ENCODE measurements at places on chromosomes 4 and X.

DNA sequence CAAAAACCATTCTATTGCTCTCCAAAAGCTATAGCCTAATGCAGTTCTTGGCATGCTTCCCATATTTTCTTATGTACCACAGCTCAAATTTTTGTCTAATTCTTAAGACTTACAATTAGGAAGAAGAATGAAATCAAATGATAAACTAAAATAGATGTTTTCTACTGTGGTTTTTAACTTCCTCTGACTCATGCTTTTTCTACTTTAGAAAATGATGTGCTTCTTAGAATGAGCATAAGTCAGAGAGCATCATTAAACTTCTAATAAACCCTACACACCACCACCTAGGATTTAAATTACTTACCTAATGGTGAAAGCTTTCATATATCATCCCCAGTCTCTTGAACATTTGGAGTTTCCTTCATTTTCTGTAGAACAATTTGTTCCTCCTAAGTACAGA, 217.0 kb upstream of the NDST3 start:
- DNase-seq: no peak

DNA sequence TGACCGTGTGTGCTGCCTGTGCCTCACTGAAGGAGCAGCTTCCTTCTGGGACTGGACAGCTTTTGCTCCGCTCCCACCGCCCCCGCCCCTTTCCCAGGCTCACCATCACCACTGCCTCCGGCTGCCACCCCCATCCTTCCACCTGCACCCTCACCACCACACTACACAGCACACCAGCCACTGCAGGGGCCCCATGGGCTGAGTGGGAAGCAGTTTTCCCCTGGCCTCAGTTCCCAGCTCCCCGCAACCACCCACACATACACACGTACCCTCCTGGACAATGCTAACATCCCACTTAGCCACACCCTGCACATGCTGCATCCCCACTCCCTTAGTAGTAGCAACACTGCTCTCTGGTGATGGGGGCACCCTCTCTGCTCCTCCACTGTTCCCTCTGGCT, 29.6 kb upstream of the COX18 start:
- DNase-seq: no peak

DNA sequence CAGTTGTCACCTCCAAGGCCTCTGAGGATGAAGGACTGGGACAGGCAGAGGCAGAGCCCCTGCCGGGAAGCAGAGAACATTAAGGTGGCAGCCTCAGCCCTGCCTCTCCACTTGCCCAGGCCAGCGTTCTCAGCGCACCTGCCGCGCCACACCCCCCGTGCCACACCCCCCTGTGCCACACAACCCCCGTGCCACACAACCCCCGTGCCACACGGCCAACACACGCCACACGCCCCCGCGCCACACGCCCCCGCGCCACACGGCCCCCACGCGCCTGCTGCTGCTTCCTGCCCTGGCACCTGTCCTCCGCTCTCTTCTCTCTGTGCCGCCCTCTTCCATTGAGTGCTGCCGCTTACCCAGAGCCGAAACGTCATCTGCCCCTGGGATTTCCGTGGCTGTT, 58.0 kb upstream of the ZFP42 start:
- no peak for DNase-seq

GRCh38 chrX:94051926-94052325, 377.9 kb downstream of the FAM133A start:
- no peak for DNase-seq

DNA sequence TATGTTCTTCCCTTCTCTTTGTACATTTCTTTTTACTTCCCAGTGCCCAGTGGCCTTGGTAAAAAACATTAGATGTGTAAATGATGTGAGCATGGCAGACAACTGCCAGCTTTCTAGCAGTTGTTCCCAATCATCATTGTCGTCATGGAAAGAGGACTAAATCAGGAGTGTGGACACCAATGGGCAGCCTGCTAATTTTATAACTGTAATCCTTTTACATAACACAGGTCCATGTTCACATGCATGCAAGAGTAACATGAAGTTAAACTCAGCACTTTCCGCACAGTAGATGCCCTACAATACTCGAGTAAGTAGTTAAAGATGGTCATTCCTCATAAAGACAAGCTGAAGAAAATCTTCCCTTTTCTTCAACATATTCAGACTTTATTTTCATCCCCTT, 23.4 kb upstream of the G3BP2 start:
- DNase-seq: no peak

DNA sequence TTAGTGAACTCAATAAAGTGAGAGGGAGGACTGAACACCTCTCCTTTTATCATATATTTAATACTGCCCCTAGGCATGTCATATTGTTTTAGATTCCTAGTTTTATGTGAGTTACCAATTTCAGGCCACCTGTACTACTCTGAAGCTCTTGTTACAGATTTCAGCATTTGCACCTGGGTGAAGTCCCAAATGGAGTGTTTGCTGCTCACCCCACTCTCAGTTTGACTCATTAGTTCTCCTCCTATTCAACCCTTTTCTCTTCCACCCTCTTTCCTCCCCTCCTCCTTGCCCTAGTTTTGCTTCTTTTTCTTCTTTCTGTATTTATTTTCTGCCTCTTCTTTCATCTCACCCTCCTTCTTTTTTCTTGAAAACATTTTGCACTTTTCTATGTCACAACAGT, 1852.2 kb upstream of the IGFBP7 start:
- DNase-seq: no peak

DNA sequence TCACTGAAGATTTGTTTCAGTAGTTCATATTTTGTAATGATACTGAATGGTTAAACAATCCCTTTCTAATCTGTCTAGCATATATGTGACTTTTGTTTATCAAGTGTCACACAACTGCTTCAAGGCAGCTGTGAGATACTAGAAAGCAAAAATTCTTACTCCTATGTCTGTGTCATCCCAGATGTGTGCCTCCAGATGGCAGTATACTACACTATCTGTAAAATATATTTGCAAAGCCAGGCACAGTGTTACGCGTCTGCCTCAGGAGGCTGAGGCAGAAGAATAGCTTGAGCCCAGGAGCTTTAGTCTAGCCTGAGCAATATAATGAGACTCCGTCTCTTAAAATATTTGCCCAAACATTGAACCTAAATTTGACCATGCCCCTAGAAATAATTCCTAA, 4.0 kb downstream of the NUDT10 start:
- no peak for DNase-seq

- no peak for DNase-seq
These were observed 49.2 kb upstream of the HSD17B10 start for GRCh38 chrX:53483416-53483815.

DNA sequence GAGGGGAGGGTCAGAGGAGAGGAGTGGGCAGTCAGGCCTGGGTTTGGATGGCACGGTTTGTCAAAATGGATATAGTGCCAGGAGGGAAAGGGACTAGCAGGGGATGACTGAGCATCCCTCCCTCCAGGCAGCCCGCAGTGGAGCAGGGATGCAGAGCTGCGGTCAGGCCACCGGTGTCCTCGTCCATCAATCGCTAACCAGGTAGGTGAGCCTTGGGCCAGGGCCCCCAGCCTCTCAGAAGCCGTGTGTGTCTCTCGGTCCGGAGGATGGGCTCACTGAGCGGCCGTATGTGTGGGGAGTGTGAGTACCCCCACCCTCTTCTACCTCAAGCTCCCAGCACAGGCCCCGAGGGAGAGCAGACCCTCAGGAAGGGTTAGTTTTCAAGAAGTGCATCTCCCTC, 538 bp upstream of the CYTL1 start:
- no peak for DNase-seq

- DNase-seq: no peak
These were observed 5.0 kb upstream of the ADGRL3 start for GRCh38 chr4:61195101-61195500.

DNA sequence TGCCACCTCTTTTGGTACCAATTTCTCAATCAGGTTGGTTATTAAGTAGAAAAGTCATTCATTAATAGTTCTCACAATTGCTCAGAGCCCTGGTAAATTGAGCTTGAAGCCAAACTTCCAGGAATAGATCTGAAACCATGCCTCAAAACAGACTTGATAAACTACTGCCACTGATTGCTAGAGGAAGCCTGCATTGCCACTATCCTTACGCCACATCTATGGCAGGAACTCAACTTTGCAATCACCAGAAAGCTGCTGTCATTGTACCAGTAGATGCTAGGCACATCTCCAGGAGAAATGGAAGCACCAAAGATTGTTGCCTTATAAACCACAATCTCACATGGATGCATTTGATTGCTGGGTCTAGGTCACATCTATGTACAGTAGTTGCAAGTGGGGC, 21.6 kb upstream of the TSPAN7 start:
- DNase-seq: no peak

- no peak for DNase-seq
These were observed 13.9 kb downstream of the PHF8 start for GRCh38 chrX:54030329-54030728.

- DNase-seq: no peak
These were observed 7.8 kb downstream of the HMGB3 start for GRCh38 chrX:150990910-150991309.

GRCh38 chrX:76862509-76862908, 435.0 kb downstream of the MAGEE1 start:
- no peak for DNase-seq

GRCh38 chr4:151727365-151727764, 33.4 kb downstream of the GATB start:
- no peak for DNase-seq

GRCh38 chr4:147198411-147199051, 252.9 kb upstream of the TTC29 start:
- DNase-seq: no peak

GRCh38 chr4:139530833-139531427, 25.1 kb downstream of the SETD7 start:
- no peak for DNase-seq

DNA sequence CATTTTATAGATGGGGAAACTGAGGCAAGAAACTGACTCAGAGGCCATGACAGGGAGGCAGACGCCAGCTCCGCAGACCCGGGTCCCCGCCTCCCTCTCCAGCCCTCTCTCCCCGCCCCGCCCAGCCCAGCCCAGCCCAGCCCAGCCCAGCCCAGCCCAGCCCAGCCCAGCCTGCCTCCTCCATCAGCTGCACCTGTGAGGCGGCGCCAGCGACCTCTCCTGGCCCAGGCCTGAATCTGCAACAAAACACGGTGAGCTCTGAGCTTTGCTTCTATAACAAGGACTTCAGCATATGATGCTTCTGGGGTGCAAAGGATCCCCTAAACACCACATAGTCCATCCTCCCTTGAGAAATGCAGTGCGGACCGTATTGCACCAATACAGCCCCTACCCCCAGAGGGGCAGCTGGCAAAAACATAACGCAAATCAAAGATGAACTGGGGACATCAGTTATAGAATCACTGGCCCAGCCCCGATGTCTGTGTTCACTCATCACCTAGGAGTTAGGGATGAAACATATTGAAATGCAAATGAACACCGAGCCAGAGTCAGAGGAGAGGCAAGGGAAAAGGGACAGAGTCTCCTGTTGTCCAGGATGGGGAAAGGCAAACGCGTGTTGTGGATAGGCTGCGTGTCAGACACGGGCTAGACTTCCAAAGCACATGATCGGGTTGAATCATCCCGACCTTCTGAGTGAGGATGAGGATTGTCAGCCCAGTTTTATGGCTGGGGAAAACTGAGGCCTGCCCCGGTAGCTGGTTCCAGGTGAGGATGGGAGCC, 216.1 kb upstream of the PSAPL1 start:
- no peak for DNase-seq

- DNase-seq: no peak
These were observed 264.0 kb upstream of the CT83 start for GRCh38 chrX:116726806-116727205.

GRCh38 chr4:52869196-52869595, 7.1 kb downstream of the RASL11B start:
- DNase-seq: no peak

- DNase-seq: no peak
These were observed 11.5 kb downstream of the PPP2R2C start for GRCh38 chr4:6460876-6461275.

DNA sequence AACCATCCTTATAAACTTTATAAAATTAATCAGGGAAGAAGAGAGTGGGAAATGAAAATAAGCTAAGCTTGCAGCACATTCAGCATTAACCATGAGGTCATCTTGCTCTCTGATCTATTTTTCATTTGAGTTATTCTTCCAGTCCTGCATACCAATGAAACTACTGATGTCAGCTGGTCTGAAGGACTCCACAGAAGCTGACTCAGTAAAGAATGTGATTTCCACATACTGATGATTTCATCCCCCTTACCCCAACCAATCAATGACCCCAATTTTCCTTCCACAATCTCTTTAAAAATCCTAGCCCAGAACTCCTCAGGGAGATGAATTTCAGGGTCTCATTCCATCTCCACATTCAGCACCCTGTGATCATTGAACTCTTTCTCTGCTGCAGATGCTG, 18.8 kb upstream of the DSPP start:
- DNase-seq: peak; percentile 85

DNA sequence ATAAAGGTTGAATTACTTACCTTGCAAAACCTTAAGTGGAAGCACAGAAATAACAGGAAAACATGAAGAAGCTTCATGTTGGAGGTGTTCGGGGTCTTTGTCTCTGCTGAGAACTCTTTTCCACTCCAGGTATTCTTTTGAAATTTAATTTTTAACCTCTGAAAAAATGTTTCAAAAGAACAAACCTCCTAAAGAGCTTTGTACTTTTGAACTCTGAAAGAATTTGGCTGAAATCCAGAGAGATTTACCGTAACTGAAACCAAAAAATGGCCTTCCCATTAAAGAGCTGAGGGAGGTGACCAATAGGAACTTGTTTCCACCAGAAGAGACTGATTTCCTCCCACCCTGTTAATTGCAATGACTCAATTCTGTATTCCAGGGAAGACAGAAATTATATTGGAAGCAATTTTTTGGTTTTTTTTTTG, at the start of gene CFI:
TSS of gene CFI (minus strand) at position 105 of the 425 bp plus-strand sequence. CDS start at position 77, 28 bp downstream.
- no peak for DNase-seq

GRCh38 chr4:184648313-184649025, 778 bp downstream of the CASP3 start:
- DNase-seq: no peak

- no peak for DNase-seq
These were observed 165.9 kb downstream of the PDGFC start for GRCh38 chr4:156805696-156806095.
